CD4-positive, alpha-beta T cell treated with Interleukin-2 at 100 ng/mL for 4 hours (primary cell): ENCODE measurements at places on chromosomes 13 and 19.

GRCh38 chr19:51145916-51146493 lies 3.9 kb downstream of the SIGLEC7 start:
- no peak for DNase-seq

DNA sequence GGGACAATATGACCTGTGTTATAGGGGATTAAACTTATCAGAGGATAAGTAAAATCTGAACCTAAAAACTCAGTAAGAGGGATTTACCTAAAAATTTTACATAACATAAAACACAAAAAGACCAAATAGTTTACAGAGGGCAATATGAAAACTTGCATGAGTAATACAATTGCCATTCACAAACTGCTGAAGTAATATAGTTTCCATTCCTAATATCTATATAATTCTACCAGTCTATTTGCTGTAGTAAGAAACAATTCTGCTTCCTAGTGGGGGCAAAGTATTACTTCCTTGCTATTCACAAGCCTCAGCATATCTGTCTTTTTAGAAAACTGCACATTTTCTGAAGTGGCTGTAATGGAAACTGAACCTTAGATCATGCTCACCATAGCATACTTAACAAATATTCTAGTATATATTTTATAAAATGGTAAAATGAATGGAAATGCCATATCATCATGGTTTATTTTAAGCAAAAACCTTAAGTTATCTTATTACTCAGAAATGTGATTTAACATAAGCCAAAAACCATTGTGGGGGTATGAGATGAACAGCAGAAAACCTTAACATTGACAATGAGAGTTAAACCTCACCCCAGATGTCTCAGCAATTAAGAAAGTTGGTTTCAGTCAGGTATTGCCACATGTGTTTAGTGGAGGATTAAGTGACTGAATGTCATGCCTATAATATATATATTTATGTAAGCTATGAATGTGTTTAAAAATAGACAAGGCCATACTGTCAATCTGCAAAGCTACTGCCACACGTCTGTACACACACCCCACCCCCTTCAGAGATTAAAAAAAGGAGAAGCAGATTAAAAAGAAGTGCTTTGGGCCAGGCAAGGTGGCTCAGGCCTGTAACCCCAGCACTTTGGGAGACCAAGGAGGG lies 136.8 kb downstream of the MIPEP start:
- DNase-seq: no peak

GRCh38 chr13:21998279-21998990 lies 327.6 kb downstream of the FGF9 start:
- DNase-seq: no peak

- DNase-seq: no peak
These were observed 8.3 kb upstream of the SHISA7 start for GRCh38 chr19:55451163-55451964.

GRCh38 chr13:45185286-45185685 lies 15.6 kb downstream of the KCTD4 start:
- no peak for DNase-seq

DNA sequence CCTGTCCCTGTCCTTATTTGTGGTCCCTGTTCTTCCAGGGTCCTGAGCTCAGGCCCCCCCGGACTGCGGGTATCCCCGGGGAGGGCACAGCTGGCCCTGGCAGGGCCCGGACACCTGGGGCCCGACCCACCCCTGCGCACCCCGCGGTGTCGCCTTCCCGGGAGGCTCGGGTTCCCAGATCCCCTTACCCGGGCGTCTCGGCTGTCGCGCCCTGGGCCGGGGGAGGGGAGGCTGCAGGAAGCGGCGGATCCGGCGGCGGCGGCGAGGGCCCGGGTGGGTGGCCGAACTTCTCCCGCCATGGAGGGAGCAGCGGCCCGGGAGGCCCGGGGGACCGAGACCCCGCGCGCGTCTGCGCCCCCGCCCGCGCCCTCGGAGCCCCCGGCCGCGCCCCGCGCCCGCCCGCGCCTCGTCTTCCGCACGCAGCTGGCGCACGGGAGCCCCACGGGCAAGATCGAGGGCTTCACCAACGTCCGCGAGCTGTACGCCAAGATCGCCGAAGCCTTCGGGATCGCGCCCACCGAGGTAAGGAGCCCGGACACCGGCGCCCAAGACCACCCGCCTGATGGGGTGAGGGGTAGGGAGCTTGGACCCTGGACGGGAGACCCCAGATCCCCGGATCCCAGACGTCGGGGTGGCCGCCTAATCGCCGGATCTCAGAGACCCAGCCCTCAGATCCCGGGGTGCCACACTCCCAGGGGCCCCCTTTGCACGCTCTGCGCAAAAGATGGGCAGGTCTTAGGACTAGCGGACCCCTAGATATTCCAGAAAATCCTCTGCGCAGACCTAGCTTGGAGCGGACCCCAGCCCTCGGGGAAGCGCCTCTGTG lies at the start of gene GIPC3:
TSS of gene GIPC3 (plus strand) at position 178 of the 826 bp plus-strand sequence. CDS start at position 298, 120 bp downstream.
- no peak for DNase-seq

- no peak for DNase-seq
These were observed 28.4 kb downstream of the TMTC4 start for GRCh38 chr13:100646030-100646673.

GRCh38 chr19:45403781-45404556 lies 900 bp downstream of the PPP1R13L start:
- DNase-seq: peak; percentile 65

DNA sequence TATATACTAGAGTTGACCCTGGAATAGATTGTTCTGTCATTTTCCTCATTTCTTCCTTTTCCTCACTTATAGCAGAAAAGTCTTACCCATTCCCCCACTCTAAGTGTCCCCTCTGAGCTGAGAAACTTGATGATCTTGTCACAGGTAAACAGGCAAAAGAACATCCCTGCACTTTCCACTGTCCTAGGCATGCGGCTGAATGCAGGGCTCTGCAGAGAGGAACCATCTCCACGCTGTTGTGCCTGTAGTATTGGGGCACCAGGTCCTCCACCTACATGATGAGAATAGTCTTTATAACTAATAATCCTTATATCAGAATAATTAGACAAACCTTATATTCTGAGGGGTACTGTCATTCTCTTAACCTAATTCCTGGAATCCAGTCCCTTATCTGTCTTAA lies 211.3 kb downstream of the RBM26 start:
- DNase-seq: no peak

- DNase-seq: peak; percentile 61
These were observed 4.1 kb downstream of the ATP8A2 start for GRCh38 chr13:25375727-25376358.

DNA sequence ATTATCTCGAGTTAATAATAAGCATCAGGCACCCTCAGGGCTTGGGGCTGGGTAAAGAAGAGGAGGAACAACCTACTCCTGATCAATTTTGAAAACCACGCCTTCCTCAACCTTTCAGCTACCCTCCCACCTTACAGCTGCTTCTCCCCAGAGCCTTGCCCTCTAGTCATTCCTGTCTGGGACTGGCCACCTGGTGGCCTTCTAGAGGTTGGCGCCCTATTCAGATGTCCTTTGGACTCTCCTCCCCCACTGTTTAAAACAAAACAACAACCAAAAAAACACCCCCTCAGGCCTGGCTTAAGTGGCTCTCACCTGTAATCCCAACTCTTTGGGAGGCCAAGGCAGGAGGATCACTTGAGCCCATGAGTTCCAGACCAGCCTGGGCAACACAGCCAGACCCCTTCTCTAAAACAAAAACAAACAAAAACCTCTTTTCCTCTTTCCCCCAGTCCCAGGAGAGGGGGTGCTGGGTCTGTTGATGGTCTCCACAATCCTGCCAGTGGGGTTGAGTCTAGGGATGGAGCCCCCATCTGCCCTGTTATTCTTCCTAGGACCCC lies 62.3 kb downstream of the CCDC70 start:
- no peak for DNase-seq

DNA sequence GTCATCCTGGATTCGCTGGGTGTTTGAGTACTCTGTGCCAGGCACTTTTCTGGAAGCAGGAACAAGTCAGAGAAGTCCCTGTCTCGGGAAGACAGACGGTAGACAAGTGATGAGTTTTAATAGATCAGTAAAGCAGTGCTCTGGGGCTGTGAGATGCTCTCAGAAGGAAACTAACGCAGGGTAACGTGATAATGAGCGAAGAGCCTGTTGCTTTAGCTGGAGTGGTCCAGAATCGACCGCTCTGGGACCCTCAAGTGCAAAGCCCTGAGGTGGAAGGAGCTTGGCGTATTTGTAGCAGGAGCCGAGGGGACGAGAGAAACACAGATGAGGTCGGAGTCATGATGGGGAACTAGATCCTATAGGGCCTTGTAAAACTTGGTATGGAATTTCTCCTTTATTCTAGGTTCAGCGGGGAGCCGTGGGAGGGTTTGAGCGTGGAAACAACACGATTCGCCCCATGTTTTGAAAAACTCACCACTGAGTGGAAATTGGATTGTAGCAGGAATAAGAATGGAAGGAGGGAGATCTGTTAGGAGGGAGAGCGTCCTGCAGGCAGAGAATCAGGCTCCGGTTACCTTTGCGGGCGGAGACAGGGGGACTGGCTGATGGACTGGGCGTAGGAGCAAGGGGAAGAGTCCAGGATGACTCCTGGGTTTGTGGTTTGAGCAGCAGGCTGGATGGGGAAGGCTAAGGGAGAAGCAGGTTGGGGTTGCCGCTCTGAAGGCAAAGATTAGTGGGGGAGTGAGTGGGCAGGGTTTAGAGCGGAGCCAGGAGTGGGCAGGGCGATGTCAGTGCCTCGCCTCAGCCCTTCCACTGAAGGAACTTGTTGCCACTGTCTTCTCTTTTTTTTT lies 763 bp downstream of the POLD1 start:
- no peak for DNase-seq

GRCh38 chr13:38685974-38686576 lies 802 bp upstream of the FREM2 start:
- no peak for DNase-seq

DNA sequence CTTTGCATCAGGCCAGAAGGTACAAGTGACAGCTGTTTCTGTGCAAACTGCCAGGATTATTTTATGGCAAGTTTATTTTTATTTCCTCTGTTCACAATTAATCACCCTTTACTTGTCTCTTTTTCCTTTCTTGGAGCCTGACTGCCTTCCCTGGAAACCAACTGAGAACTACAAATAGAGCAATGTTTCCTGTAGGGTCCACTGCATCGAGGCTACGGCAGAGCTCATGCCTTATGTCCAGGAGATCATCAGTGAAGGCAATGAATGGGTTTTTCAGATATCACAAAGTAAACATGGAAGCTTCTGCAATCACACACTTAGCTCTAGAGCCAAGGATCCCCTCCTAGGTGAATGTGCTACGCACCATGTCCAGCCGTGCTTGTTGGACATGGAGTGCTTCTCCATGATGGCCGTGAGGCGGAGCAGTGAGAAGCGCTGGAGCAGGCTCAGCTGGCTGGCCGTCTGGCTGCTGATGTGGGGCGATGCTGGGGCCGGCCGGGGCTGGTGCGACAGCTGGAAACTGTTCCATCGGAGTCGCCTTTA lies 110.9 kb downstream of the KL start:
- no peak for DNase-seq

- no peak for DNase-seq
These were observed 179.7 kb downstream of the SPRY2 start for GRCh38 chr13:80161219-80161618.

DNA sequence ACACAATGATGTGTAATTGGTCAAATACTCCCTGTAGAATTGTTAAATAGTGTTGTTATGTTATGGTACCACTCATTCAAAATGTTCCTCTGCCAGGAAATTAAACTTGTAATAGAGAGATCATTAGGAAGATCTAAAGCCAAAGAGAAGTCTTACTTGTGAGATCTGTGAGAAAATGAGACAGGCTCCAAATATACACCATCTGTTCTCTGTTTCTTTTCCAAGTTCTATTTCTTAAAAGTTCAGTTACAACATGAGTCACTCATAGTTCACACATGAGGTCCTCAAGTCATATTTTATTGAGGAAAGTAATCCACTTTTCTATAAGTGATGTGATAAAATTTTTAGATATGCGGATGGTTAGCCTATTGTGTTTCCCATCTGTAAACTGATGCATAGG lies 1038.1 kb upstream of the PRR20A start:
- no peak for DNase-seq

DNA sequence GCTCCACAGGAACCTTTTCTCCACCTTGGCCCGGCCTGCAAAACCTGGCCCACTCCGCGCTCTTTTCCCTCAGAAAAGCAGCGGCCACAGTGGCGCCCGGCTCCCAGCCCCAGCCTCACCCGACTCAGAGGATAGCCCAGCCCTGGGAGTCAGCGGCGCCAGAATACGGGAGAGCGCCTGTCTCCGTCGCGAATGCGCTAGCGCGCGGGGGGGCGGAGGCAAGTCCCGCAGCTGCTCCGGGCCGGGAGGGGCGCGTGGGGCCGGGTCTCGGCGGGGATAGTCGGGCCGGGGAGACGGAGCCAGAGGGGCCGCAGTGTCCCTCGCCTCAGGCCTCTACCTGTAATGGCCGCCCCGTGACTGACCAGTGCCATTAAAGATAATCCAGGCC lies at the start of gene ZFP30:
TSS of gene ZFP30 (minus strand) at position 165 of the 388 bp plus-strand sequence. CDS start 7,643 bp downstream, outside the sequence.
- peak; percentile 63 for DNase-seq

GRCh38 chr19:18780631-18781030 lies 10.5 kb downstream of the COMP start:
- no peak for DNase-seq

DNA sequence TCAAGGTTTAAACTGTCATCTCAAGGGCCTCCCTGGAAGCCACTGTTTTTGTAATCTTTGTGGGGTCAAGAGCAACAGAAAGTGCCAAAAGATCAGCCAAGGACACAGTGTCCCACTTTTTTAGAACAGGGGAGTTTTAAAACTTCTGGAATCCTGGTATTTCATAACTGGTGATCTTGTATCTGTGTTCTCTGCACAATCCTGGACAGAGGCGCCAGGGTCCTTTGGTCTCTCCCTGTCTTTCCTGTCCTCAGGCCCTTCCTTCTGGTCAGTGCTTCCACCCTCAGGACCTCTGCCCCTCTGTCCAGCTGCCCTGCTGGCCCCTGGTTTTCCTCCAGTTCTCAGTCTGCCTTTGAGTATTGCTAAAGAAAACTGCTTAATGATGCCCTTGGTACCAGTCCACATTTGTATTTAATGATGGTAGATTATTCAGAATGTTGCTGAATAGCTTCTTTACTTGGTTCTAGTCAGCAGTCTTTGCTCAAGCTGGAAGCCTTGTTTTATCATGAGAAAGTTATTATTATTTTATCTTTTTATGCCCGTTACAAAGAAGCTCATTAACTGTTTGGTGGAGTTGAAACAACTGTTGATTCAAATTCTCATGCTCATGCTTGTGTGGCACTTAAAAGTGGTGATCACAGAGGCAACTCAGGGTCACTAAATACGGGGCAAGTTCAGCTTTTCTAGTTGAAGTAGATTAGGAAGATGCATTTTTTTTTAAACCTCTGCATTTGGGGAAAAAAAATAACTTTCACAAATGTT lies 47.5 kb downstream of the WASF3 start:
- DNase-seq: no peak

- no peak for DNase-seq
These were observed 2.7 kb downstream of the MAB21L1 start for GRCh38 chr13:35473802-35474201.

- DNase-seq: no peak
These were observed 5.2 kb upstream of the ADPRHL1 start for GRCh38 chr13:113458253-113459065.

- DNase-seq: no peak
These were observed 108.6 kb downstream of the HSPH1 start for GRCh38 chr13:31053091-31053490.
